ENCODE measurements at places on chromosomes 1 and 21.

DNA sequence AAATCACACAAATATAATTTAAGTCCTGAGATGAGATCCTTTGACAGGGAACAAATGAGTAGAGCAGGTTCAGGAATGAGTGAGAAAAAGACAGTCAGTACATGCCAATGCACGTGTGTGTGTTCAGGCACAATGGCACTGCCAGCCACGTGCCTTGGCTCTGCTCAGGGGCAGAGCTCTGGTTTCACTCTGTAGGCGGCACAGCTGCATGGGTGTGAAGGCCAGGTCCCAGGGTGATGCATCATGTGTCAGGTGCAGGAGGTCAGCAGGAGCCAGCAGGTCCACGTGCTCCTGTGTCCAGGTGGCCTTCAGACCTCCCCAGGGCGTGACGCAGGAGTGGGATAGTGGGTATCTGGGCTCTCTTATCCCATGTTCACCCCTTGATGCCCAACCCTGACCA is 386.1 kb downstream of the KCNH1 start:
- no peak for DNase-seq

DNA sequence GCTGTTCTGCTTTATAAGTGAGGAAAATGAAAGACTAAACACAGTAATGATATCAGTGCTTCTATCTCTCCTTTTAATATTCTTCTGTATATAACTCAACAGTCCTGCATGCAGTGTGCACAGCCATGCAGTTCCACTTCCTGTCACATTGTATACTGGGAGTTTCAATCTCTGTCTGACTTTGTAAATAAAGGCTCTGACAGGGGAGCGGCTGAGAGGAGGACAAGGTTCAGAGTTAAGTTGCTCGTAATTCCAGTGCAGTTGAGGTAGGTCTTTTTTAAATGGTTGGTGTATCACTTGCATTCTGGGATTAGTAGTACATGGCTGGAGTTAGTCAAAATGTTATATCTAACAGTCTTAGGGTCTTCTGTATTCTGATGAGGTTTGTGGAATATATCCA is 264.5 kb downstream of the OLFM3 start:
- no peak for DNase-seq

DNA sequence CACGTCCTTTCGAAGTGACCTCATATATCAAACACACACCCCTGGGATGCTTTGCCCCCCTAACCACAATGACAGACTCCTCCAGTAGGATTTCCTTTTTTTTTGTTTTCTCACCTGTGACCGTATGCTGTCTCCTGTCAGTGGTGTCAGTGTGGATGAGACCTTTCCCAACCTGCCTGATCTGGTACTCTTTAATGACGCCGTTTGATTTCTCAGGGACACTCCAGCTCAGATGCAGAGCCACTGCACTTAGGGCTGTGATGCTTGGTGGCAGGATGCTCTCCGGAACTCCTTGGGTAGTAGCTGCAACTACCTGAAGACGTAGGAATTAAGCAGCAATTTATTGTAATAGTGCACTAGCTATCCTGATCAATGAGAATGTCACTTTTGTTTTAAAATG is 212.6 kb downstream of the KCTD3 start:
- DNase-seq: no peak

- no peak for DNase-seq
These were observed 19.5 kb downstream of the RRP1 start for GRCh38 chr21:43808832-43809251.

- no peak for DNase-seq
These were observed 32.7 kb upstream of the ZBTB40 start for GRCh38 chr1:22418933-22419382.

GRCh38 chr1:156226782-156227181 is 14.0 kb downstream of the PMF1 start:
- no peak for DNase-seq

DNA sequence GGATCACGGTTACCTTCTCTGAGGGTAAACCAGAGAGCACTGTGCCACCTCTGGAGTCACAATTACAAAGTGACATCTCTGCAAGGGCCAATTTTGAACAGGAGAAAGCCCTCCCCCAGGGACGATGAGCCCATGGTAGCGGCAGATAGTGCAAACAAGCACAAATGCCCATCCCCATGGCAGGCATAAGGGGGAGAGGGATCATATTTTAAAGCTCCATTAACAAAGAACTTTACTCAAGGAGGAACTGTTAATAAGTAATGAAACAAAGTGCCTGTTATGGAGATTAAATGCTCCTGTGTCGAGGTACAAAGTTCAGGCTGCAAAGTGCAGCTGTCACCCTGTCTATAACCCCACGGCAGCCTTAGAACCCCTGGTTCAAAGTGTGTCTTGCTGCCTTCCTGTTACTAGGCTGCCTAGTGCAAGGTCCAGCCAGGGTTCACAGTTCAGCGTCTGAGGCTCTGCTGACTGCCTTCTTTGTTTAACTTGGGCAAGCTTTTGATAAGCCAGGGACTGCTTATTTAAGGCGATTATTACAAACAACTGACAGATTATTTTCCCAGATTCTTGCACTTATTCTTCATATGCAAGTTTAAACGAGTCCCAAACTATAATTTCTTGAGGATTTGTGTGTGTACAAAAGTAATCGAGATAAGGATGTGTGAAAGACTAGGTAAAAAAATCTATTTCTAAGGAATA is 75.7 kb upstream of the NRIP1 start:
- no peak for DNase-seq
